Stimulated activated CD8-positive, alpha-beta memory T cell treated with anti-CD3 and anti-CD28 coated beads, Interleukin-12 subunit alpha, Interleukin-12 subunit beta, amount 100 ng/mL, for 1 hour (primary cell): ENCODE measurements at places on chromosomes 1 and 21.

GRCh38 chr1:165884690-165885304 lies 57.4 kb downstream of the UCK2 start:
- no peak for DNase-seq

DNA sequence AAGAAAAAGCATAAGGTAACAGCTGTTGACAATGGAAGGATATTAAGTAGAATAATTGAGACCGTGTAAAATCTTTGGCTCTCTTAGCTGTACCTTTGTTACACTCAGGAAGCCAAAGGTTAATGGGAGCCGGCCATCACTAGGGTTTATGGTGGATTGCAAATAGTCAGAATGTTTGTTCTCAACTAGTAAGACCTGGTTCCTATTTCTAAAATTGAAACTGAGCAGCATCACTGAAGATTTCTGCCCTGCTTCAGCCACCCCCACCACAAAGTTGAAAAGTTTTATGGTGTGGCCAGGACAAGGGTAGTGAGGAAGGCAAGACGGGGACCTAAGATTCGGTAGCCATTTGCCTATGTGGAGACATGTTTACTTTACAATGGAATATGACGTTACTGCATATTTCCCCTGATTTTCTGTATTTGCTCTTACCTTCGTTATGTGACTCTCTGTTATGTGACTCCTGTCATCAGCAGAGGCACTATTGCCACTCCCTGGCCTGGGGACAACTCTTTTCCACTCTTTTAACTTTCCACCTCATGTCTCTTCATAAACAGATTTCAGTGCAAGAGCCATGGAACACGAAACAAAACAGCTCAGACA lies 41.4 kb upstream of the KIF1B start:
- DNase-seq: no peak

- no peak for DNase-seq
Observed at GRCh38 chr1:167987174-167987573, 50.3 kb upstream of the MPC2 start.

- no peak for DNase-seq
Observed at GRCh38 chr1:114369930-114370329, 141.1 kb downstream of the TRIM33 start.

DNA sequence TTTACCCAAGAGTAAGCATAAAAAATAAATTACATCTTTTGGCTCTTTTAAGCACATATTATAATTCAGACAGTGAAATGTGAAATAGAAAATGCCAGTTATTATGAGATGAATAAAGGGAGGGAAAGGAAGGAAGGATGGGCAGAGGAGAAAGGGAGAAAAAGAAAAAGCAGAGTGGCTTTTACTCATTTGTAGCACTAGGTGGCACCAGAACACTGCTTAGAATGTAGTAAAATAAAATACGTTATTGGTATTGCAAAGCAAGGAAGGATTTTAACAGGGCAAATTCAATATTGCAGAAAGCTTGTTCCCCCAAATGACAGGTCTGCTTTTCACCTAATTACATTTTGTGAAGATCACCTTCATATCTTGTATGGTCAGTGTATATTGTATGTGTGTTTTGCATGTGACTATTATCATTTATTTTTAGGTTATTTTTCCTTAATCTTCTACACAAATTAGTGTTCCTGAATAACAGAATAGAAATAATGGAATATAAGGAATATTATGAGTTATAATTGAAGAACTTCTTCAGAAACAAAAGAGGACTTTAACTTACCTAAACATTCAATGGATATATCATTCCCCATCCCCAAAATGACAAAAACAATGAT lies 9.1 kb upstream of the PCNX2 start:
- no peak for DNase-seq

GRCh38 chr1:3786468-3787348 lies 9.6 kb downstream of the LRRC47 start:
- no peak for DNase-seq

DNA sequence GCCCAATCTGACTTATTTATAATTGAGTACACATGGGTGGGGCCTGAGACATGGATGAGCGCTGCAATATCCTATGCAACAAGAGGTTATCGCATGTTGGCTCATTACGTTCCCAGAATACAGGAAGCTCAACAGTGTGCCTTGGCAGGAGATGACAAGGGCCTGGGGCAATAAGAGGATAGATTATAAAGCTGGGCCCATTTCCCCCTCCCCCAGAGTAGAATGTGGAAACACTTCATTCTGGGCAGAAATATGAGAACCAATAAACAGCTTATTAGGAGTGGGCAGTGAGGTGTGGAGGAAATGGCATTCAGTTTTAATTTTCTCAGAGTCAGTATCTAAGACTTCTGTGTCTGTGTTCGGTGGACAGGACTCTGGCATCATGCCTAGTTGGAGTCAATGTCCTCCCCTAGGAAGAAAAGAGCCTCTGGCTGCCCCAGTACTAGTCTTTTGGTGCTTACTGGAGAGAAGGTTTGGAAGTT lies 92.8 kb downstream of the PIK3R3 start:
- DNase-seq: no peak

GRCh38 chr1:219323426-219323825 lies 149.7 kb downstream of the LYPLAL1 start:
- no peak for DNase-seq

- no peak for DNase-seq
Observed at GRCh38 chr1:68377098-68377497, 72.7 kb downstream of the RPE65 start.

DNA sequence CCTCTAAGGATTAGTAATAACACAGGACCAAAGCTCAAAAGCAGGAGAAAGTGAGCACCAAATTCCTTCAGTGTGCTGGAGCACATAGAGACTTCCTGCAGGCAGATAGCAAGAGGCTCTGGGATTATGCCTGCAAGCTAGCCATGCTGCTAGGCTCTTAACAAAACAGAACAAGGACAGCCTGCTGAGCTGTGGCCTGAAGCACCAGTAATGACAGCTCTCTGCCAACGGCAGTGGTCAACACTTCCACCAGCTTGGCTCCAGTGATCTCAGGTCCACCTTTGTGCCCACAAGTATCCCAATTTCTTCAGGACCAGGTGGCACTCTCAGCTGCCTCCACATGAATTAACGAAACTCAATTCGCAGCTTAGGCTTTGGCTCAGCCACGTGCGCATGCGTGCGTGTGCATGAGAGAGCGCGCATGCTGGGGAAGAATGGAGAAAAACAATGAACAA lies 64.2 kb downstream of the SLC45A1 start:
- DNase-seq: no peak

DNA sequence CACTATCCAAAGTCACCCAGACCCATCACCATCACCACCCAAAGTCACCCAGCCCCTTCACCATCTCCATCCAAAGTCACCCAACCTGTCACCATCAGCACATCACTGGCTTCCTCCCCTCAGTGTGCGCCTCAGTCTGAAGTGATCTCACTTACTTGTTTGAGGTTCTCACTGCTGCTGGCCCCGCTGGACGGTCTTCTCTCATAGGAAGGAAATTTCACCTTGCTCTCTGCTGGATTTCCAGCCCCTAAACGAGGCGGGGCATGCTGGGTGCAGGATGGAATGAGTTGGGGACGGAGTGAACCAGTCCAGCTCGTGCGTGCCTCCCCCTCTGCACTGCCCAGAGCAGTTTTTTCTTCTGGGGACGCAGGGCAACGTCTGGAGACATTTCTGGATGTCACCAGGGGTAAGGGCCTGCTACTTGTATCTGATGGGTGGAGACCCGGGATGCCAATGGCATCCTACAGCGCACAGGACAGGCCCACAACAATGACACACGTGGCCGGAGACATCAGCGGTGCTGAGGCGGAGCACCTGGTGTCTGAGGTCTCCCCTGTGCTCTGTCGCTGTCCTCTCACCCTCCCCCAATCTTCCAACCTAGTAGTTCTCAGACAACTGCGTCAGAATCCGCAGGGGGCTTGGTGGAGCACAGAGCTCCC lies 38.6 kb downstream of the PDE9A start:
- DNase-seq: no peak

- no peak for DNase-seq
Observed at GRCh38 chr21:33801424-33802405, 113.9 kb downstream of the ATP5PO start.

DNA sequence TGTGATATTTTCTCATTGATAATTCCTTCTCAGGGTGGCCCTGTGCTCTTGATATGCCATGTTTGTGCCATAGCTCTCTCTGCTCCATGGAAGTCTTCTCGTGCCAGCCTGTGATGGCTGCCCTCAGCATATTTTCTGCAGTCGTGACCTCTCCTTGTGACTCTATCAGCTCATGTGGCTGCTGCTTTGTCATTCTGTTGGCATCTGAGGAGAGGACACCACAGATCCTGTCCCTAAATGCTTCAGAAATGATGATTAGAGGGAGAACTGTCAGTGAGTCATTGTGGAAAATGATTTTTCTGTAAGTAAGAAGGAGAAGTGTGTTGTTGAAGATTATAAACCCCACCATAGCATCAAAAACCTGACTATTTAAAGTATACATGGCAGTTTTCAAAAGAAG lies 286.0 kb downstream of the ADGRL2 start:
- no peak for DNase-seq

DNA sequence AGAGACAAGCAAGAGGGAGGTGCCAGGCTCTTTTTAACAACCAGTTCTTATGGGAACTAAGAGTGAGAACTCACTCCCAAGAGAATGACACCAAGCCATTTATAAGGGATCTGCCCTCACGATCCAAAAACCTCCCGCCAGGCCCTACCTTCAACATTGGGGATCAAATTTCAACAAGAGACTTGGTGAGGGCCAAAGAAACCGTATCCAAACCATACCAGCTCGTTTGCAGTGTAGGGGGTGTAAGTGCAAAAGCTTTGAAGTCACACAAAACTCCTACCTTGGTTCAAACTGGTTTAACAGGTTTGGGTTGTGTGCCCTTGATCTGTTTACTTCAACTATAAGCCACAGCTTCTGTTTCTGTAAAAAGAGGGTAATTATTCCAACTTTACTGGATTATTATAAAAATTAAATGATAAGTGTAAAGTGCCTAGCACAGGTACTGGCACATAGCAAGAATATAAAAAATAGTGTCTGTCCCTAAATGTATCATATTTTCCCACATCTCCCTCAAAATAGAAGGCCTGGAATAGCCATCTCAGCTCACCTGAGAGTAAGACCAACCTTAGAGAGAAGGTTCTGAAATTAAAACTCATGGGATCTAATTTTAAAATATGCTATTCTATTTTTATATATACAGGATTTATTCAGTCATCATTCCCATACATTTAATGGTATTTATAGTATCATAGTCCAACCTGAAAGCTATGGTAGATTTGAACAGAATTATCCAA lies 7.0 kb upstream of the USP25 start:
- no peak for DNase-seq

GRCh38 chr1:77487631-77488030 lies 194.8 kb downstream of the ZZZ3 start:
- DNase-seq: no peak

- no peak for DNase-seq
Observed at GRCh38 chr21:35909456-35910223, 150.7 kb downstream of the SETD4 start.

- no peak for DNase-seq
Observed at GRCh38 chr1:192277635-192278034, 39.2 kb upstream of the RGS21 start.

GRCh38 chr1:115648717-115649691 lies 7.2 kb downstream of the VANGL1 start:
- no peak for DNase-seq

DNA sequence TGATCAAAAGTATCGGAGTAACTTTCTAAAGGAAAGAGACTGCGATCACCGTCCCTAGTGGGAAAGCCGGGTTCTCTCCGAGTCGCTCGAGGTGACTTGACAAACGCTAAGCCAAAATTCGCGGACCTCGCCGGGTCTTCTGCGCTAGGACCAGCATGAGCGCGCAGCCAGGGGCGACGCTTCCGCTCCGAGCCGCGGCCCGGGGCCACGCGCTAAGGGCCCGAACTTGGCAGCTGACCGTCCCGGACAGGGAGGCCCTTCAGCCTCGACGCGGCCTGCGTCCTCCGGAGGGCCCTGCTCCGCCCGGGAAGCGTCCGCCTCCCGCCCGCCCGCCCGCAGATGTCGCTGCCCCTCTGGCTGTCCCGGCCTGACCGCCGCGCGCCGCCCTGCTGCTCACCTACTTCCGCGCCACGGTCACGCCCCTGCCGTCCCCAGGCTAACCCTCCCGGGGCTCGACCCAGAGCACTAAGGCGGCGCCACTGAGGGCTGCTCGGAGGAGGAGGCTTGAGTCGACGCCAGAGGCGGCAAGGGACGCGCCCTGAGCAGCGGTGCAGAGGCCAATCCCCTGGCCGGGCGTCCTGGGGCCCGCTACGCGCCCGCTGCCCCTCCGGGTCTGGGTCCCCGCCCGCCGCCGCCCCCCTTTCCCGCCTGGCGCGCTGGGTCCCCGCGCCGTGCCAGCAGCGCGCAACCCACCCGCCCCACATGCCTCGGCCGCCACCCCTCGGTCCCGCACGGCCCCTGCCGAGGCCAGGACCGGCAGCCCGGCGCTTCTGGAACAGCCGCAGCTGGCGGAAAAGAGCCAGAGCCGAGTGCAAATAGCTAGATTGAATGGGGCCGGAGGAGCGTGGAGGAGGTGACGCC lies 896 bp upstream of the DUSP10 start:
- DNase-seq: peak; percentile 56

DNA sequence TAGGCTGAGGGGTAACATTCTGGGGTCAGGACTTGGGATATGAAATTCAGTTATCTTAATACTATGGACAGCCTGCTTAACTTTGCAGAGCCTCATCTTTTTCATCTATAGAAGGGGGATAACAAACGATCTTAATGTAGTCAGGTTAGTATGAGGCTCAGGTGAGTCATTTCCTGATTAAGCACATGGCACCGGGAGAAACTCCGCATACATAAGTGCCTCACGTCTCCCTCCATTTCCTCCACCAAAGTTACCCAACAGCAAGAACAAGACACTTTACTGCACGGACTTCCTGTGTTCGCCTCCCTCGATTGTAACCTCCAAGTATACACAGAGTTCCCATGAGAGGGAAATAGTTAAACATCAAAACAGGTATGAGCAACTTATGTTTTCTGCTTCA lies 112.7 kb upstream of the COA6 start:
- no peak for DNase-seq

DNA sequence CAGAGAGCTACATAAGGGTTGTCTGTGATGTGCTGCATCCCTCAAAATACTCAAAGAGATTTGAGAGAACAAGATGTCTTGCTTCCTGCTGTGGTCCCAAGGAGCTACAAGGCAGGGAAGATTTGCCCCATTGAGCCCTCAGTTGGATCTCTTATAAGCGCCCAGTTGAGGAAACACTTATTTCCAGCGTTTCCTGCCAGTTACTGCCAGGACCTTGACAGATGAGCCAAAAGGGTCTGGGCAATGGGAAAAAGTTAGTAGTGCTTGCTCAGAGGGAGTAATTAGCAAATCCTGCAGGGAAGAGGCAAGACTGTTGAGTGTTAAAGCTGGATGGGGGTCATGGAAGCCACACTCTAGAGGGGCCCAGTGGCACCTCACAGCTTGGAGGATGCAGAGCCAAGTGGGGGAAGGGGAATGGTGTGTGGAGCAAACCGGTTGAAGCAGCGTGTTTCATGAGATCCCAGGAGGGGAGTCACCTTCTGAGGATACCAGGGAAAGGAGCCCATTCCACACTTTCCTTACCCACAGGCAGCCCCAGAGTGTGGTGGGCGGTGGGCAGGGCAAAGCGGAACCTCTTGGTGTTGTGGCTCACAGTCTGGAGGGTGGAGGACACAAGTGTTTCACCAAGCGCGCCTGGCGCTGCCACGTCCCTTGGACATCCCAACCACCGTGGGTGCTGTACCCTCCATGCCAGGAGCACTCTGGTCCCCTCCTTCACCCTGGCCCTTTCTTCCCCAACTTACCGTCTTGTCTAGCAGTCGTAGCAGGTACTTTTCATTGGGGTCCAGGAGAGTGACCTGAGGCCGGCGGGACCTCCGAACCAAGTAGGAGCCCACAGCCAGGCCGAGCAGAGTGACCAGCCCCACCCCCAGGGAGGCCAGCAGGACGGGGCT lies 805 bp downstream of the CYB5R1 start:
- DNase-seq: no peak

GRCh38 chr1:230170153-230170547 lies 103.1 kb downstream of the GALNT2 start:
- DNase-seq: no peak
